CD8-positive, alpha-beta memory T cell (primary cell): ENCODE measurements at places on chromosomes 7 and 10. TPM values are rescaled to one million over a fixed set of nuclear protein-coding genes. Genes with fewer than 3 reads are reported as not detected.

DNA sequence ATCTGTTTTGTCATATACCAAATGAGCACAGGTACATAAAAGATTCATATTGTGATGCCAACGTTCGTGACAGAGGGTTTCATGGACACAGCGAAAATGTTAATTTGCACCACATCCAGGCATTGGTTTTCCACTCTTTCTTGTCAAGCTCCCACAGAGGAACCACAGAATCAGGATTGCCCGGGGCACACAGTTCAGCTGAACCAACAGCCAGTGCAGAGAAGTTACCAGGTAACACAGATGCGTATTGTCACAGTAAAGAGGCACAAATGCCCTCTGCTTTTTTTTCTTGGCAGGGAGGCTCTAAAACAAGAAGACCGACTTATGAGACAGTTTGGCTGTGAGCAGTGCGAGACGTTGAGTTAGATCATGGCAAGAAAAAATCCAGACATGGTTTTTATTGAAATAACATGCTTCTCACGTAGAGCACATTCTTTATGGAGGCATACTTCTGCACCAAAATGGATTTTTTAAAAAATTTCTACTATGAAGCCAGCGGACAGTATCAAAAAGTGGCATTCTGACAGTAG is 331.1 kb upstream of the KIAA1217 start:
- H3K36me3 ChIP-seq, result no peaks in the 10 kb centered on the region
- H3K27ac ChIP-seq, result no peak overlapping the region
- DNase-seq, result no peak
- no peaks in the 10 kb centered on the region for H3K4me1 ChIP-seq

DNA sequence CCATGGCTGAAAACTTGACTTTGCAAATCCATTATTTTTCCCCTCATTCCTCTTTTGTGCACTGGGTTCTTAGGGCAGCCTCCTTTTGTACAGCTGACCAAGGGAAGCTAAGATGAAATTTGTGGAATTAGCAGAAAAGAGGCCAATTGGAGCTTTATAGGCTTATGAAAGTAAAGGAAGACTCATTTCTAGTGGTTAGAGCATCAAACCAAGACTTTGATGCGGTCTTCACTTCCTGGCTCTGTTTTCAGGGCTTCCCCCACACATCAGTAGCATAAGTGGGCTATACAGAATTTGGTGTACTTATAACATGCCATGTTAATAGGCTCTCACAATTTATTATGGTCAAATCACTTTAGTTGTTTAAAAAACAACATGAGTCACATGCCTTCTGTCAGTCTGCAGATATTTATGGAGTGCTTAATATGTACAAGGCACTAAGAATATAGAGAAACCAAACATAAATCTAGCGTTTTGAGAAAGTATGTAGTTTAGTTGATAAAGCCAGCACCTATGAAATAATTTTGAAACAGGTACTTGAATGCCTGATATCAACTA is 5.7 kb downstream of the AUTS2 start:
- no peak overlapping the region for H3K4me3 ChIP-seq
- H3K4me1 ChIP-seq, result peaks cover 28% of the 10 kb centered on the region
- no peaks in the 10 kb centered on the region for H3K36me3 ChIP-seq
- peaks cover 21% of the 10 kb centered on the region for H3K27me3 ChIP-seq
- H3K27ac ChIP-seq, result no peak overlapping the region
- DNase-seq, result peak; percentile 13

GRCh38 chr10:16030562-16030961 is 170.3 kb upstream of the MINDY3 start:
- no peak overlapping the region for H3K27ac ChIP-seq
- no peak overlapping the region for H3K4me3 ChIP-seq
- H3K4me1 ChIP-seq, result no peaks in the 10 kb centered on the region
- no peaks in the 10 kb centered on the region for H3K36me3 ChIP-seq
- H3K27me3 ChIP-seq, result no peaks in the 10 kb centered on the region

DNA sequence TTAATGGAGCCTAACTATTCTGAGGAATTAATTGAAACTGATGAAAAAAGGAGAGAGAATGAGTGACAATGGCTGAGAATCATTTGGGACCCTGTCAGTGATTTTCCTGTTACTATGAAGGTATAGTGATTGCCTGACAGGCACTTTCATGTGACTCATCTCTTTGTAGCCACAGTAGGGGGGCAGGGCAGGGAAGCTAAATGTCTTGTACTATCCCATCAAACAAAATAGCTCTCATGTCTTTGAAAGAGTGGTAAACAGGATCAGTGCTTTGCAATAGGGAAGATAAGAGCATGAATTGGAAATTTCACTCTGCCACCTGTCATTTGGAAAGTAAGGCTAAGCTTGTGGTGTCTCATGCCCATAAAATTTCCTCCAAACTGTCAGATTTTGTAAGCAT is 94.5 kb upstream of the GSDME start:
- no peaks in the 10 kb centered on the region for H3K27me3 ChIP-seq
- no peaks in the 10 kb centered on the region for H3K4me1 ChIP-seq
- no peak overlapping the region for H3K4me3 ChIP-seq
- no peak overlapping the region for H3K27ac ChIP-seq
- DNase-seq, result no peak
- H3K36me3 ChIP-seq, result no peaks in the 10 kb centered on the region

DNA sequence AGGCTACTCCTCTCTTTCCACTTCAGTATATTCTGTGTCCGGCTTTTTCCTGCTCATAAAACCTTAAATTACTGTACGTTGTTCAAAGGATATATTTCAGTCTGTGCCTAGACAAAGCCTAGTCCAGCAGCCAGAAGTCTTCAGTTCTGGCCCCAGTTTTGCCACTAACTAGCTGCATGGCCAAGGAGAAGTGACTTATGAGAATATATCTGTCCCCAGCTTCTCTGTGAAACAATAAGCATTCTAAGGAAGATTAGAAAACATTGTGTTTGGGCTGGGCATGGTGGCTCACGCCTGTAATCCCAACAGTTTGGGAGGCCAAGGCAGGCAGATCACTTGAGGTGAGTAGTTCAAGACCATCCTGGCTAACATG is 105.0 kb upstream of the HDAC9 start:
- H3K27me3 ChIP-seq, result no peaks in the 10 kb centered on the region
- H3K27ac ChIP-seq, result no peak overlapping the region
- no peak for DNase-seq
- no peaks in the 10 kb centered on the region for H3K36me3 ChIP-seq
- H3K4me3 ChIP-seq, result no peak overlapping the region

- no peaks in the 10 kb centered on the region for H3K36me3 ChIP-seq
- H3K4me3 ChIP-seq, result no peak overlapping the region
- peaks cover 13% of the 10 kb centered on the region for H3K4me1 ChIP-seq
- no peak overlapping the region for H3K27ac ChIP-seq
- no peak for DNase-seq
- peaks cover 38% of the 10 kb centered on the region for H3K27me3 ChIP-seq
These were observed 1.3 kb downstream of the SP8 start for GRCh38 chr7:20785157-20786048.

DNA sequence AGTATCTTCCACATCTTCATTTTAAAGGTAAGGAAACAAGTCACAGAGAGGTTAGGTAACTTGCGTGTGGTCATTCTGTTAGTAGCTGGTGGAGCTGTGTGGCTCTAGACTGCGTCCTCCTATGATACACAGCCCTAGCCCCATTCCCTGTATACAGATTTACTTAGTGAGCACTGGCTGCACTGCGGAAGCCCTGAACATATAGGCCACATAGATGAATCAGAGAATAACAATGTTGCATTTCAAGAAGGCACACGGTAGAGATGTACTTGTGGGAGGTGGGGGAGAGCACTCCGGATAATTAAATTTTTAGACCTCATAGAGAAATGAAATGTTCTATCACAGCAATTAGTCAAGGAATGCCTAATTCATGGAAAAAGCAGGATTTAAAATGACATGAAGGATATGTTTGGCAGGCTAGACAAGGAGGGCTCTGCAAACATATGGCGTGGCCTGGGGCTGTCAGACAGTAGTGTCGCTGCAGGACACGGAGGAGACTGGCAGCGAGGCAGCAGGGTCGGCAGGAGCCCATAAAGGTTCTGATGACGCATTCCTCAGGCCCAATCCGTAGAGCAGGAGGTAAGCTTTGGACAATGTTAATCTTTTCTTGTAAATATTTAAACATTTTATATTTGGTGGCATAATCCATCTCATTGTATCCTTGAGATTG is 29.5 kb downstream of the RAB11FIP2 start:
- DNase-seq, result no peak
- peaks cover 3% of the 10 kb centered on the region for H3K36me3 ChIP-seq
- no peaks in the 10 kb centered on the region for H3K4me1 ChIP-seq
- no peaks in the 10 kb centered on the region for H3K27me3 ChIP-seq

GRCh38 chr10:117370205-117370604 is 5.0 kb downstream of the PDZD8 start:
- H3K27ac ChIP-seq, result no peak overlapping the region
- H3K36me3 ChIP-seq, result no peaks in the 10 kb centered on the region
- peaks cover 37% of the 10 kb centered on the region for H3K4me1 ChIP-seq
- no peak for DNase-seq
- H3K4me3 ChIP-seq, result no peak overlapping the region

DNA sequence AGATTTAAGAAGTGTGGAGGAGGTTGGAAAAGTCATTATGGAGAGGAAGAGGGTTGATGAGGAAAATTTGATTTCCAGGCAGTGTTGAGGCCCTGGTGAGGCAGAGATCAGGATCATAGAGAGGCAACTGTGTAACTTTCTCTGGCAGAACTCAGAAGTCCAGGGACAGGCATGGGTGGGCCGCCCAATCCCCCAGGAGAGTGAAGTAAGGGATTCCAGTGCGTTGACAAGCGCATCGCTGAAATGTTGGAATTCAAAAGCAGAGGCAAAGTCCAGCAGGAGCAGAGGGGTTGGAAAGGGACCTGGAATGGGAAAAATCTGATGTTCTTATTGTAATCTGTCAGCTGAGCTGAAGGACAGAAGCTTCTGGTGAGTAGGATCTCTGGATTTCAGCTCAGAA is 207.3 kb downstream of the FAM107B start:
- no peak for DNase-seq
- H3K4me1 ChIP-seq, result peaks cover 80% of the 10 kb centered on the region
- H3K4me3 ChIP-seq, result no peak overlapping the region
- H3K27me3 ChIP-seq, result no peaks in the 10 kb centered on the region
- H3K27ac ChIP-seq, result no peak overlapping the region

- H3K4me3 ChIP-seq, result no peak overlapping the region
- peaks cover 12% of the 10 kb centered on the region for H3K27me3 ChIP-seq
- no peak for DNase-seq
- no peak overlapping the region for H3K27ac ChIP-seq
These were observed 9.6 kb downstream of the NFKB2 start for GRCh38 chr10:102405108-102405571.

DNA sequence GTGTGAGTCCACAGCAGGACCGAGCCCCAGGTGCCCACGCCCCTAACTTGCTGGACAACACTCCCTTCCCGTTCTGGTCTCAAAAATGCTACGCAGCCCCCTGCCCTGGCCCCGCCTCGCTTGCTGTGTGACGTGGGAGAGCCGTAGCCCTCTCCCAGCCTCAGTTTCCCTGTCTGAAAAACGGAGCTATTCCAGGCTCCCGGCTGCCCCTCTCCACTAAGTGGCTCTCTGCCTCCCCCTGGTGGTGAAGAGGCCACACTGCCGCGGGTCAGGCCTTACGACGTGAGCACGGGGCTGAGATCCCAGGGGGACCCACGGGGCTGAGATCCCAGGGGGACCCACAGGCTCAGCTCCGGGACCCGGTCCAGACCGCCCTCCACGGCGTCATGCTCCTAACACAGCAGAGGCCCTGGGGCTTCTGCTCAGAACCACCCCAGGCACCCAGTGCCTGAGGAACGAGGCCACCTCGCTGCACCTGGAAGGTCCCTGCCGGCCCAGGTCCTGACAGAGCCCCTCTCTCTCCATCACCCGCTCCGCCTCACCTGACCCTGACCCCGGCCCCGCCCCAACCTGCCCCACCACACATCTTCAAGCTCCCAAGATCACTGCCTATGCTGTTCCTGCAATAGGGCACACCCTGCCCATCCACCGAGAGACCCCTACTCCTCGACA is 26.7 kb downstream of the MICALL2 start:
- DNase-seq, result peak; percentile 74
- no peaks in the 10 kb centered on the region for H3K27me3 ChIP-seq
- H3K4me3 ChIP-seq, result no peak overlapping the region
- peaks cover 5% of the 10 kb centered on the region for H3K4me1 ChIP-seq
- H3K27ac ChIP-seq, result no peak overlapping the region

- no peak overlapping the region for H3K4me3 ChIP-seq
- H3K27me3 ChIP-seq, result no peaks in the 10 kb centered on the region
- peaks cover 20% of the 10 kb centered on the region for H3K4me1 ChIP-seq
These were observed 47.3 kb upstream of the ZMIZ1 start for GRCh38 chr10:79021331-79021907.

DNA sequence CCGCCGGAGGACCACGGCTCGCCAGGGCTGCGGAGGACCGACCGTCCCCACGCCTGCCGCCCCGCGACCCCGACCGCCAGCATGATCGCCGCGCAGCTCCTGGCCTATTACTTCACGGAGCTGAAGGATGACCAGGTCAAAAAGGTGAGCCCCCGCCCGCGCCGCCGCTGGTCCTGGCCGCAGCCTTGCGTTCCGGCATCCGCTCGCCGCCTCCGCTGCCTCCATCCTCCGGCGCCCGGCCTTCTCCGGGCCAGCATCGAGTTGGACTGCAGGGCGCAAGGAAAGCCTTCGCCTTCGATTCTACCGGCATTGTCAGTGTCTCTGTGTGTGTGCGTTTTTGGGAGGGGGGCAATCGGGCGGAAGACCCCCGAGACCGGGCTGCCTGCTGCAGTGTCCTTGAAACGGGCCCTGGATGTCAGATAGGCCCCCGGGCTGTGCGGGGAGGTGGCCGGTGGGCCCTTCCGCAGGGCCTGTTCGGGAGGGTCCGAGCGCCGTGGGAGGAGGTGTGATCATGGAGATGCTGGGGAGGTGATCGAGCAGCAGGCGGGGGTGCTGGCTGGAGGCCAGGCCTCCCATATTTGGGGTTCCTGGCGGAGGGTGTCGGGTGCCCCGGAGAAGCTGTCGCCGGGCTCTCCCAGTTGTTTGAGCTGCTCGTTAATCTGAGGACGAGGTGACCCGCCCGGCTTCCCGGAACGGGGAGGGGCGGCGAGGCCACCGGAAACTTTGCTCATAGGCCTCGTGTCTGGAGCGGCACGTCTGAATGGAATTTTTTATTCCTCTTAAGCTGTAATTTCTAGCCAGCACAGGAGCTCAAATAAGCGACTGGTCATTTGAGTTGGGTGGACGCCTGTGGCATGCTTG is 40.8 kb downstream of the HK1 start:
- H3K27me3 ChIP-seq, result no peaks in the 10 kb centered on the region
- no peaks in the 10 kb centered on the region for H3K36me3 ChIP-seq
- DNase-seq, result peak; percentile 70
- H3K27ac ChIP-seq, result peak overlapping the region; percentile 87

GRCh38 chr7:7793249-7793648 is 74.8 kb upstream of the RPA3 start:
- no peak overlapping the region for H3K4me3 ChIP-seq
- H3K27ac ChIP-seq, result no peak overlapping the region
- H3K27me3 ChIP-seq, result no peaks in the 10 kb centered on the region
- H3K4me1 ChIP-seq, result no peaks in the 10 kb centered on the region
- no peaks in the 10 kb centered on the region for H3K36me3 ChIP-seq

The MBL2 gene
- total RNA-seq, result not detected

The EPHA1 gene
- total RNA-seq, result 3.1 TPM

The KCNIP2 gene
- total RNA-seq, result 1.0 TPM
